RWPE1 (cell line): ENCODE measurements at places on chromosomes 3 and 15.

GRCh38 chr3:152257563-152258035, 11.1 kb upstream of the MBNL1 start:
- DNase-seq, result no peak

DNA sequence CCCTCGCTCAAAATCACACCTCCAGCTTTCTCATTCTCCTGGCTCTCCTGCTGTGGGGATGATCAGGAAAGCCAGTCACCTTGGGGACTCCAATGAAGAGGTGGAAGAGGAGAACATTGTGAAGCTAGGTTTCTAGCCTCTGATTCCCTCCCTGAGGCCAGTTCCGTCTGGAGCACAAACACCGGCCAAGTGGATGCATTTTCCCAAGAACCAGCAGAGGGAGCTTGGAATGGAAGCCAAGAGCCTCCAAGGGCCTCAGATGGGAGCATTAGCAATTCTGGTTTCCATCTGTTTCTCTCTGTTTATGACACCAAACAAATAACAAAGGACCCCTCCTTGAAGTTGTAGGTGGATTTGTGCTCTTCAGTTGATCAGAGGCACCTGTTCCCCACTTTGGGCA, 40.6 kb upstream of the NMNAT3 start:
- DNase-seq, result peak; percentile 19

DNA sequence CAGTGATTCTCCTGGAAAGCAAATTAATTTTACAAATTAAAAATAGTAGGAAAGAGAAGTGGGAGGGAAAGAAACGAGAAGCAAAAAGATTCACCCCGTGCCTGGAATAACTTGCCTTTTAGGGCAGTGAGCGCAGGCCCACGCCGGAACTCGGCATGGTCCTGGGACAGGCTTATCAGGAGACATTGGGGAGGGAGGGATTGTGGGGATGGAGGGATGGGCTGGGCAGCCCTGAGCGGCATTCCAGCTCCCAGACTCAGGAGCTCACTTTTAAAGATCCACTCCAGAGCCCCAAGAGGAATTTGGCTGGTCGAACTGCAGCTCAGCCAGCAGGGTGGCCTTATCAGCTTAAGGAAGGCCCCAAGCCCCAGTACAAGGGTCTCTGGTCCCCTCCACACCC, 117.9 kb downstream of the ADCY5 start:
- no peak for DNase-seq

GRCh38 chr3:41404582-41404981, 205.3 kb downstream of the CTNNB1 start:
- no peak for DNase-seq
